Fibroblast of lung (primary cell): ENCODE measurements at places on chromosomes 5 and 9. TPM values are rescaled to one million over a fixed set of nuclear protein-coding genes. Genes with fewer than 3 reads are reported as not detected.
A peak's percentile ranks its signal among the peaks of the same experiment; 100 is the strongest.

DNA sequence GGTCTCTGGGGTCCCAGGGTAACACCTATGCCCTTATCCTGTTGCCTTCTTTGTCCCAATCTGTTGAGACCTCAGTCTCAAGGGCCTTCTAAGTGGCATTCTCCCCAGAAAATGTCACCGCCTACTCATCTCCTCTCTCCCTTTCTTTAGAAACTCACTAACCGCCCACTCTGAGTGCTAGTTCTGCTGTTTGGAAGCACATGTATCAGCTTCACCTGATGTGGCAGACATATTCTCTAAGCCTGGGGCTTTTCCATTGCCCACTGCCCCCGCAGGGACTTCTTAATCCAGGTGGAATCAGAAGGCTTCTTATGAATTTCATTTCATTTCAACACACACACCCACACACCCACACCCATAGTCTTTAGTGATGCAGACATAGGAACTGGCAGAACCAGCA lies 165.1 kb downstream of the ASTN2 start:
- no peak for DNase-seq
- H3K4me1 ChIP-seq: no peaks in the 10 kb centered on the region
- no peaks in the 10 kb centered on the region for H3K36me3 ChIP-seq
- H3K27me3 ChIP-seq: no peaks in the 10 kb centered on the region
- H3K27ac ChIP-seq: no peak overlapping the region
- no peak overlapping the region for H3K4me3 ChIP-seq

DNA sequence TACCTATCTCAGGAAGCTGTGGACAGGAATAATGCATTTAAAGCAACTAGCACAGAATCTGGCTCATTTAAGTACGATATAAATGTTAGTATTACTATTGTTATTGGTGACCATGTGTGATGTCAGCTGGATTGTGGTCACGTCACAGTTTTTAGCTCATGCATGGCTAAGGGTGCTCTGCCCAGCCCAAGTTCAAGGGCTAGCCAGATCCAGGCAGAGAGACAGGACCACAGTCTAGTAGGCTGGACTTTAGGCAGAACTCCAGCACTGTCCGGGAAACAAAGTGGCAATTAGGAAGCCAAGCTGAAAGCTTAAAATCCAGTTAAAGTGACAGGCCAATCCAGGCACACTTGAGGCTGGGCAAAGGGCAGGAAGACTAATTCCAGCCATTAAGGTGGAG lies 273.6 kb downstream of the ADAMTSL1 start:
- no peaks in the 10 kb centered on the region for H3K27me3 ChIP-seq
- H3K4me3 ChIP-seq: no peak overlapping the region
- peak; percentile 26 for DNase-seq
- H3K27ac ChIP-seq: no peak overlapping the region

- no peaks in the 10 kb centered on the region for H3K4me1 ChIP-seq
- no peaks in the 10 kb centered on the region for H3K36me3 ChIP-seq
- H3K4me3 ChIP-seq: no peak overlapping the region
These were observed 770.2 kb upstream of the FAM174A start for GRCh38 chr5:99765011-99765410.

DNA sequence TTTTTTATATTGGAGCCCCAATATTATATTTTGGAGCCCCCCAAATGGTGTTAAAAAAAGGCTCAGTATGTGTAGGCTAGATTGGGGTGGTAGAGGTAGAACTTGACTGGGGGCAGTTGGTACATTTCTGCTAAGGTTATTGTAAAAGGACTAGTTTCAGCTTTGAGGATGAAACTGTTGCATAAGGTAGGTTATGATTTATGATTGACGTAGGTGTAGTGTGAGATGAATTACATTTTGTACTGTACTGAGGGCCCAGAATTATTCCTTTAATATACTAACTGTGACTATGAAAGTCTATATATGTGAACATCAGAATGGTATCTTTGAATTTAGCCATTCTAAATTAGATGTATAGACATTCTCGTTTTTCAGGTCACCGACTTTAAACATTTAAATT lies 3.6 kb downstream of the RIC1 start:
- no peak for DNase-seq
- H3K4me1 ChIP-seq: no peaks in the 10 kb centered on the region
- no peaks in the 10 kb centered on the region for H3K27me3 ChIP-seq

The ADAMTS16 gene
- 0.06 and 0.40 TPM in 2 replicates for polyA plus RNA-seq

- no peaks in the 10 kb centered on the region for H3K27me3 ChIP-seq
- H3K36me3 ChIP-seq: no peaks in the 10 kb centered on the region
- peaks cover 23% of the 10 kb centered on the region for H3K4me1 ChIP-seq
- H3K27ac ChIP-seq: no peak overlapping the region
These were observed 221.4 kb downstream of the SNX18 start for GRCh38 chr5:54738973-54739367.

The FOXD4 gene
- 0.03 and 0.06 TPM in 2 replicates for polyA plus RNA-seq

GRCh38 chr5:1936901-1937300 lies 54.2 kb upstream of the IRX4 start:
- H3K27me3 ChIP-seq: no peaks in the 10 kb centered on the region
- H3K4me3 ChIP-seq: no peak overlapping the region
- no peaks in the 10 kb centered on the region for H3K4me1 ChIP-seq

DNA sequence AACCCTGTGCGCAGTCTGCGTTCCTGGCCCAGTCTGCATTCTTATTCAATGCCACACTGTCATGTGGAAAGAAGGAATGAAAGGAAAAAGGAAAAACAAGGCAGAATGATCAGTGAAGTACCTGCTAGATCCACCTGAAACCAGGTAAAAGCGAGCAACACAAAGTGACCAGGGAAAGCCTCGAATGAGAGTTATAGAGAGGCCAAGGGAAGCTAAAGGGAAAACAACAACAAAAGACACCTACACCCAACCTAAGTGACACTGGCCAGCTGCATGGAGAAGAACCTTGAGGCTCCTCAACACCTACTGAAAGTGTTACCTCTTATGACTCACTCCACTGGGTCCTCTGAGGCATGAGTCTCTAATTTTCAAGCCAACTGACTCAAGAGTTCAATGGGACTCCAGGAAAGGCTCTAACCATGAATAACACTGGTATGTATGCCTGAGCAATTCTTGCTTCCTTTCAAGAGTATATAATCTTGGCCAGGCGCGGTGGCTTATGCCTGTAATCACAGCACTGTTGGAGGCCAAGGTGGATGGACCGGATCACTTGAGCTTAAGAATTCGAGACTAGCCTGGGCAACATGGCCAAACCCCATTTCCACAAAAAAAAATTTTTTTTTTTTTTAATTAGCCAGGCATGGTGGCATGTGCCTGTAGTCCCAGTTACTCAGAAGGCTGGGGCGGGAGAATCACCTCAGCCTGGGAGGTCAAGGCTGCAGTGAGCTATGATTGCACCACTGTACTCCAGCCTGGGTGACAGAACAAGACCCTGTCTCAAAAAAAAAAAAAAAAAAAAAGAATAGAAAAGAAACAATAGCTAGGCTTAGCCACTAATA lies 29.0 kb downstream of the MTMR12 start:
- H3K4me1 ChIP-seq: no peaks in the 10 kb centered on the region
- no peaks in the 10 kb centered on the region for H3K27me3 ChIP-seq
- peak; percentile 85 for DNase-seq
- no peak overlapping the region for H3K27ac ChIP-seq

- peaks cover 2% of the 10 kb centered on the region for H3K36me3 ChIP-seq
- no peak for DNase-seq
- H3K4me3 ChIP-seq: no peak overlapping the region
- no peak overlapping the region for H3K27ac ChIP-seq
- no peaks in the 10 kb centered on the region for H3K4me1 ChIP-seq
These were observed 4.9 kb downstream of the GTF3C5 start for GRCh38 chr9:133035669-133036068.

The RGS3 gene
- polyA plus RNA-seq: 48.1 and 58.4 TPM in 2 replicates

GRCh38 chr5:610744-611730 lies 1.1 kb upstream of the CEP72 start:
- no peak overlapping the region for H3K27ac ChIP-seq
- H3K36me3 ChIP-seq: no peaks in the 10 kb centered on the region
- DNase-seq: no peak
- H3K27me3 ChIP-seq: no peaks in the 10 kb centered on the region
- H3K4me3 ChIP-seq: peak overlapping the region; percentile 63

DNA sequence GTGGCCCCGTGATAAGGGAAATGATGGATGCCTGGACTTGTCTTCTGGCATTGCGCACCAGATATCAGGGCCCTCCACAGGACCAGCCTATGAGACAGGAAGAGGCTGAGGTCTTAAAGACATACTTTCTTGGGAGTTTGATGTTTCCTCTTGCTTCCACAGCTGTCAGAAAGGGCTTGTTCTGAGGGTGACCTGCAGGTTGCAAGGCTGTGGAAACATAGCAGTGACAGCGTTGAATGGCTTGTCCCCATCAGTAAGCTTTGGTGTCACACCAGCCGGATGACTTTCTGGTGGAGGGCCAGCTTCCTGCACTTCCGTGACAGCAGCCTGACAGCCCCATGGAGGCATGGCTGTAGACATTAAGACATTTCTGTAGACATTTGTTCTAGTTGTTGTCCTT lies 143.2 kb downstream of the C9orf152 start:
- H3K27me3 ChIP-seq: no peaks in the 10 kb centered on the region
- no peak overlapping the region for H3K4me3 ChIP-seq
- peaks cover 24% of the 10 kb centered on the region for H3K4me1 ChIP-seq
- H3K36me3 ChIP-seq: peaks cover 1% of the 10 kb centered on the region
- H3K27ac ChIP-seq: peak overlapping the region; percentile 38
- no peak for DNase-seq

The MARCHF11 gene
- not detected in 2 replicates for polyA plus RNA-seq

DNA sequence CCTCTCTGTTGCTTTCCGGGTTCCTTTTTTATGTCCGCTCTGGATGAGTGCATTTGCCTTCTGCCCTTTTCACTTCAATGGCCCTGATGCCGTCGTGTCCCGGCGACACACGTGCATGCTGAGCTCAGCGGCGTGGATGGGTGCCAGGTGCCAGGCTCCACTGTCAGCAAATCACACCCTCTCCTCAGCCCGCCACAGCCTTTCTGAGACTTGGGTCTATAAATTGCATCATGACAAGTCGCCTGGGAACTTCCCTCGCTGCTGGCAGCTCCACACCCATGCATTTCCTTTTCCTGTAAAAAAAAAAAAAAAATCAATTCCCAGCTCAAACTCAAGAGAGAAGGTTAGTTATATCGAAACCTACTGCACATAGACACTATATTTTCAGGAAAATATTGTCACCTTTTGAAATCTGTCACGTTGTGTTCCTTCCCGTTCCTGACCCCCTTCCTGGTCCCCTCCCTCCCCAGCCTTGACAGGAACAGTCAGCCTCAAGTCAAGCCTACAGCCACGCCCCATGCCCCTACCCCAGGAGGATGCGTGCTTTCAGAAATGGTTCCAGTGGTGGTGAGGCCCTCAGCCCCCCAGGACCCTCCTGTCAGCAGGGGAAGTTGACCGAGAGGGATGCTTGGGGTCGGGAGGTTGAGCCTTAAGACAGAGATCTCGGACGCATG lies 110.3 kb upstream of the PTCH1 start:
- H3K27me3 ChIP-seq: no peaks in the 10 kb centered on the region
- H3K27ac ChIP-seq: no peak overlapping the region
- H3K4me1 ChIP-seq: no peaks in the 10 kb centered on the region
- no peak for DNase-seq

The AUH gene
- polyA plus RNA-seq: 10.3 and 11.3 TPM in 2 replicates

GRCh38 chr9:37732086-37732741 lies 21.4 kb upstream of the TRMT10B start:
- no peak overlapping the region for H3K27ac ChIP-seq
- peaks cover 37% of the 10 kb centered on the region for H3K27me3 ChIP-seq
- no peak overlapping the region for H3K4me3 ChIP-seq
- no peaks in the 10 kb centered on the region for H3K36me3 ChIP-seq
- DNase-seq: no peak
- no peaks in the 10 kb centered on the region for H3K4me1 ChIP-seq

- H3K4me1 ChIP-seq: no peaks in the 10 kb centered on the region
- no peaks in the 10 kb centered on the region for H3K27me3 ChIP-seq
- peak; percentile 64 for DNase-seq
- H3K4me3 ChIP-seq: no peak overlapping the region
- H3K36me3 ChIP-seq: no peaks in the 10 kb centered on the region
These were observed 11.9 kb downstream of the TNFAIP8 start for GRCh38 chr5:119367502-119368237.

The KCNIP1 gene
- polyA plus RNA-seq: 0.08 TPM in 1 of 2 replicates, not detected in the other

GRCh38 chr9:134271338-134272301 lies 54.6 kb upstream of the RXRA start:
- H3K27ac ChIP-seq: no peak overlapping the region
- peaks cover 6% of the 10 kb centered on the region for H3K27me3 ChIP-seq
- no peak for DNase-seq

DNA sequence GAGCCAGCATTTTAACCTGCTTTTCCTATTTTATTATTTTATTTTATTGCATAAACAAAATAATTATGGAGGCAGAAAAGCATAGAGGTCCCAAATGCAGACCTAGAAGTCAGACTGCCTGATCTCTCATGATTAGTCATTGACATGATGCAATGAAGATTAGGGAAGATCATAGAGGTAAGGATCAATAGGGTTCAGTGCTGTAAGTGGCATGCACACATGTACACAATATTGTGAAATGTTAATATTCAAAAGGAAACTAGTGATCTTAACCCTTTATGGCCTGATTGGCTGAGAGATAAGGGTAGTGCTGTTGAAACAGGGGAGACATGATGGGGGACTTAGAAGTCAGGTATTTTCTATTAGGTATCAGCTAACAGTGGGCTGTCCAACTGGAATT lies 1.1 kb upstream of the FRRS1L start:
- H3K4me3 ChIP-seq: no peak overlapping the region
- H3K4me1 ChIP-seq: no peaks in the 10 kb centered on the region
- H3K36me3 ChIP-seq: no peaks in the 10 kb centered on the region
- peaks cover 27% of the 10 kb centered on the region for H3K27me3 ChIP-seq
- H3K27ac ChIP-seq: no peak overlapping the region
- DNase-seq: no peak

- DNase-seq: no peak
- H3K27ac ChIP-seq: no peak overlapping the region
- H3K4me1 ChIP-seq: no peaks in the 10 kb centered on the region
- H3K4me3 ChIP-seq: no peak overlapping the region
- no peaks in the 10 kb centered on the region for H3K27me3 ChIP-seq
These were observed 262.8 kb downstream of the FAM114A2 start for GRCh38 chr5:153775923-153776322.

DNA sequence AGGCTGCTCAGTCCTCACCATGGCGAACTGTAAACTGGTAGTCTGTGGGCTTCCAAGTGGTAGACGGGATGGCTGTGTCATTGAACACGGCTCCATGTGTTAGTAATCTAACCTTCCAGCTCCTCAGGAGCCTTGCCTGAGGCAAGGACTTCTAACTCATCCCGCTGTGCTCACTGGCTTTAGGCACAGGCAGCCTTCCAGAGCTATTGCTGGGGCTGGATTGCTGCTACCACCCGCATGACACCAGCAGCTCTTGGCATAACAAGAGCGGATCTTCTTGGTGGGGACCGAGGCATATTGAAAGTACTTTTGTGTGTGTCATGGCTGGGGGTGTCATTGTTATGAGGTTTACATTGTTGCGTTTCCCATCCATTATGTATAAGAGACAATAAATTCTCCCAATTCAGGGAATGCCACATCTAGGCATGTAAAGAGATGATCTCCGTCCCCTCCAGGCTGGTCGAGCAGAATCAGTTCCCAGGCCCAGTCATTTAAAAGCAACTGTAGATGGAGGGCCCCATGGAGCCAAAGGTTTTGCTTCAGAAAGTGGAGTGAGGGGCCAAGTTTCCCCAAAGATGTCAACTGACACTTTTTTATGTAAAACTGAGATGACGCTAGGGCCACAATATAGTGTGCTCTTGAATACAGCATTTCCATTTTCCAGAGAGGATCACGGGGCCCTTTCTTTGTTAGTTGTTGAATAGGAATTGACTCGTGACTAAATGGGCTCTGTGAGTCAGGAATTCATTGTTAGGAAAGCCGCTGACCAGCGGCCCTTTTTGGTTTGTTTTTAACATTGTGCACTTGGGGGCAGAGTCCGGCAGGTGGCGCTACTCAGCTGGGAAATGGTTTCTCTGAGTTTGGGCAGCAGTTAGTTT lies 759.5 kb downstream of the TAF11L14 start:
- peak; percentile 46 for DNase-seq
- H3K27me3 ChIP-seq: no peaks in the 10 kb centered on the region
- no peaks in the 10 kb centered on the region for H3K36me3 ChIP-seq
- H3K4me3 ChIP-seq: no peak overlapping the region
- no peak overlapping the region for H3K27ac ChIP-seq
